ENCODE measurements at places on chromosomes 13 and 19. TPM values are rescaled to one million over a fixed set of nuclear protein-coding genes. Genes with fewer than 3 reads are reported as not detected.
A peak's percentile ranks its signal among the peaks of the same experiment; 100 is the strongest.

- no peak for DNase-seq
These were observed 825 bp downstream of the GMIP start for GRCh38 chr19:19642506-19643157.

DNA sequence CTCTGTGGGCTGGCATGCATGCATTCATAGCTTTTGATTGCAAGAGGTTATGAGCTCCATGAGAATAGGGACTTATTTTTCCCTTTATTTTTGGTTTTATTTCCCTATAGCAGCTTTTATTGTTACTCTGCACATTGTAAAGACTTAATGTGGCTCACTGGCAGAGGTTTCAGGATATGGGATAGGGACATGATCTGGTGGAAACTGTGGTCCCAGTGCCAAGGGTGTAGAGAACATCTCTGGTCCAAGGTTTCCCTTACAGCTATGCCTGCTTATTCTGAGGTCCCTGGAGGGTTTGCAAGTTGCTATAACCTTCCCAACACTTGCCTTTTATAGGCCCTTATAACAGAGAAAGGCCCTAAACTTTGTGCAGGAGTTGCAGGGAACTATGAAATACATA, 33.6 kb downstream of the LMO7 start:
- no peak for DNase-seq

- no peak for DNase-seq
These were observed 46.8 kb downstream of the CCNE1 start for GRCh38 chr19:29858621-29859020.

DNA sequence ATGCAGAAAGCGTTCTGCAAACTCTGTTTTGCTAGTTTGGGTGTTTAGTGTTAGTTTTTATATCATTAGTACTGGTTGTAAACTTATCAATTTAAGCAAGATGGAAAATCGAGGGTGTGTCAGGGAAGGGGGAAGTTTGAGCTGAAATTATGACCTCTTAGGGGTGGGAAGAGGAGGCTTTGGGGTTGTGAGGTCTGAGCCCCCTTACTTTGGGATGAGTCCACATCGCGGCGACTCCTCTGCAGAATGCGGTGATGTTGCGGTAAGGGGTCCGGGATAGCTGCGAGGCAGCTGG, 743 bp upstream of the NDUFS7 start:
- DNase-seq: no peak

DNA sequence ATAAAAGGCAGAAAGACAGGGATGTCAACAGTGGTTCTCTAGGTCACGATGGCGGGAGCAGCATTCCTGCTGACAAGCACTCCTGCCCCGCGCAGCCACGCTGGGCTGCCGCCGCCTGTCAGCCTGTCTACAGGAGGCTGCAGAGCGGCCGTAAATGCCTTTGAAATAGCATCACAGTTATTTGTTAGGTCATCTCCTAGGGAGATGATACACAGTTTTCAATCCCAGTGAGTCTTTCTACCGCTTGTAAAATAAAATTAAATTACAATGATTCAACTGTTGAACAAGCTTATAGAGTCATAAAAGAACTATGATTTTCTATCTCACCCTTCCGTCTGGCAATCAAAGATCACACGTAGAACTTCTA, 7.3 kb upstream of the SLC7A9 start:
- no peak for DNase-seq

DNA sequence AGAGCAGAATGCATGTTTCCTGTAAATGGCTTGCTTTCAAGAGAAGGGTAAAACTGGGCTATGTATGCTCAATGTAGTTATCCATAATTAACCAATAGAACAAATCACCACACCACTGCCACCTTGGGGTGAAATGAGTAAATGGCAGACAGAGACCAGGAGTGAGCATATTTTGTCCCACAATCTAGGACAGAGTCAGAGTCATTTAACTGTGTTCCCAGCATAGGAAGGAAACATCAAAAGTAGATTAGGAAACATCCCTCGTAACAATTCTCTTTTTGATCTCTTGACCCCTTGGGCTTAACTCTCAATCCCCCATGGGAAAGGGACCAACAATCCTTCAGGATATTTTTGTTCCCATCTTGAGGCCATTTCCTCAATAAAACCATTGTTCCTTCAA, 224.8 kb downstream of the NHLRC3 start:
- peak; percentile 48 for DNase-seq

DNA sequence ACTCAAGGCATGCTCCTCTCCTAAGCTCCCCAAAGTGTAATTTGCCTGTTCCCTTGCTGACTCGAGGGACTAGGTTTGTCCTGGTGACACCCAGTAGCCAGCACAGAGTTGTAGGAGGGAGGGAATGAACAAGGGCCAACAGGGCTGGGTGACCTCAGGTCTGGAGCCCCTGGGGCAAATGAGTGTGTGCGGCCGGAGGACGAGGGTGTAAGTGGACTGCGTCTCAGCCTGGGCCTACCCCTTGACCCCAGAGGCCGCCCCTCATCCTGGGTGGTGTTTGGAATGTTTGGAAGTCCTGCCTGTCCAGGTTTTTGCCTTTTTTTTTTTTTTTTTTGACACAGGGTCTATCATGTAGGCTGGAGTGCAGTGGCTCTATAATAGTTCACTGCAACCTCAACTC, 1.3 kb upstream of the ZNF653 start:
- no peak for DNase-seq

- no peak for DNase-seq
These were observed 105.6 kb upstream of the PEG3 start for GRCh38 chr19:56946159-56946558.

DNA sequence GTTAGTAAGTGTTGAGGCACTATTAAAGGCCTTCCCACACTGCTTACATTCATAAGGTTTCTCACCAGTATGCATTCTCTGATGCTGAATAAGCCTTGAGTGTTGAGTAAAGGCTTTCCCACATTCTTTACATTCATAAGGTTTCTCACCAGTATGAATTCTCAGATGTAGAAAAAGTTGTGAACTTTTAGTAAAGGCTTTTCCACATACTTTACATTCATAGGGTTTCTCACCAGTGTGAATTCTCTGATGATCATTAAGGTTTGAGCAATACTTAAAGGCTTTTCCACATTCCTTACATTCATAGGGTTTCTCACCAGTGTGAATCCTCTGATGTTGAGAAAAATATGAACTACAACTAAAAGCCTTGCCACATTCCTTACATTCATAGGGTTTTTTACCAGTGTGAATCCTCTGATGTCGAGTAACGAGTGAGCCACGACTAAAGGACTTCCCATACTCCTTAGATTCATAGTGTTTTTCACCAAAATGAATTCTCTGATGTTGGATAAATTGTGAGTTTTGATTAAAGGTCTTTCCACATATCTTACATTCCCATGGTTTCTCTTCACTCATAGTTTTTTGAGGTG, 24.2 kb downstream of the ZNF829 start:
- DNase-seq: no peak

GRCh38 chr13:67292886-67293285, 62.8 kb upstream of the PCDH9 start:
- DNase-seq: no peak

- no peak for DNase-seq
These were observed 17.4 kb downstream of the AKAP8L start for GRCh38 chr19:15401397-15401710.

- DNase-seq: no peak
These were observed 2.7 kb upstream of the ELAVL3 start for GRCh38 chr19:11483366-11484111.

GRCh38 chr19:37698216-37698615, 21.3 kb downstream of the ZNF607 start:
- no peak for DNase-seq

GRCh38 chr13:39941911-39942551, 286.6 kb downstream of the COG6 start:
- peak; percentile 7 for DNase-seq

GRCh38 chr13:99228737-99229691, 28.4 kb downstream of the UBAC2 start:
- peak; percentile 88 for DNase-seq

DNA sequence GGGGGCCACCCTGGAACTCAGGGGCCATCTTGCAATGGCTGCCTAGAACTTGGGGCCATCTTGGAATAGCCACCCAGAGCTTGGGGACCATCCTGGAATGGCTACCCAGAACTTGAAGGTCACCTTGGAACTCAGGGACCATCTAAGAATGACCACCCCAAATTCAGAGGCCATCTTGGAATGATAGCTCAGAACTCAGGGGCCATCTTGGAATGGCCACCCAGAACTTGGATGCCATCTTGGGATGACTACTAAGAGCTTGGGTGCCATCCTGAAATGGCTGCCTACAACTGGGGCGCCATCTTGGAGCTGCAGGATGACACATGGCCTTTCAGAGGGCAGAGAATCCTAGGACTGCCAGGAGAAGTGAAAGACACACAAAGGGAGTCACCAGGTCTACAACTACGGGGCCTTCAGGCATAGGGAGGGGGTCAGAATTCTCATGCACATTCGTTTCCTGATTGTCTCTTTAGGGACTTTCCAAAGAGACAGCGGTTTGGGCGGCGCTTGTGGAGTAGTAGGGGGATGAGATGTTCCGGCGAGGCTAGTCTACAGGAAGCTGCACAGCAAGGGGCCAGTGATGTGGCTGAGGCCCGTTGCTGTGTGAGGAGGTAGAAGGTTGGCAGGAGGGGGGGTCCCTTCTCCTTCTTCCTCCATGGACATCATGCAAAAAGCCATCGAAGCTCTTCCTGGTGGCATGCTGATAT, 125.0 kb downstream of the IER2 start:
- no peak for DNase-seq

DNA sequence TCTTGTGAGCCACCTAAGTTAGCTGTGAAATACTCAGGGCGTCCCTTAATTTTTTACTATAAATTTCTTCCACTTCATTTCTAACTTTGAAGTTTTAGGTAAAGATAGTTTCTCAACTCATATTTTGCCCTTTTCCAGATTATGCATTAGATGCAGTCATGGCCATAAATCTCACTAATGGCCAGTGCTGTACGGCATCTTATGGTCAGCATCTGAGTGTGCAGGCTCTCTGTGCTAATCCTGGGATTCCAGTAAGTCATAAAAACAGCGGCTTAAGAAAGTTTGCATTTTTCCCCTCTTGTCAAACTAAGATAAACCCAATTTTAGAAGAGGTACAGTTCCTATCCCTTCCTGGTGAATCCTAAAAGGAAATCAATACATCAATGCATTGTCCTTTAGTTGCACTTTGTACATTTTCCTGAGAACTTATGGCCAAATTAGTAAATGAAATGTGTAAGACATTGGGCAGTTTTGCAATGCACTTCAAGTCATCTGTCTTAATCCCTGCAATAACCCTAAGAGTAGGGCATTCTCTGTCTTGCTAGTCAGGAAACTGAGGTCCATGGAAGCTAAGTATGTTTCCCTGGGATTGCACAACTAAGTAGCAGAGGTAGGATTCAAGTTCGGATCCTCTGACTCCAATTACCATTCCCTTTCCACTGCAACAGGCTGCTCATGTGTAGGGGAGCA, 146.2 kb downstream of the DCT start:
- no peak for DNase-seq

GRCh38 chr13:72199640-72200039, 332.6 kb upstream of the DACH1 start:
- DNase-seq: no peak

DNA sequence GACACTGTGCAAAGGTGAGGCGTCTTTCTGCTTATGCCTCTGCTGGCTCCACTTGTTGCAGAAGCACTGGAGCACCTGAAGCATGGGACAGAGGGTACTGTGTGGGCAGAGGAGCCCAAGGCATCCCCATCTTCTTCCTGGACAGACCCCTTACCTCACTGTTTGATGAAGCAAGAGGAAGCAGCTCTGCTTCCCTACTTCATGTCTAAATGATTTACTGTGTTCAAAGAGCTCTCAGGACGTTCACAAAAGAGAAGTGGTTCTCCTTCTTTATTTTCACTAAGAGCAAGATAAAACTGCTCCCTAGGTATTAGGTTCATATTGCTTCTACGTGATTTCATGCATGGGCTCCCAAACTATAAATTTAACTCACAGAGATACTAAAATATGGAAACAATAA, 1635.4 kb upstream of the SLC10A2 start:
- DNase-seq: no peak

DNA sequence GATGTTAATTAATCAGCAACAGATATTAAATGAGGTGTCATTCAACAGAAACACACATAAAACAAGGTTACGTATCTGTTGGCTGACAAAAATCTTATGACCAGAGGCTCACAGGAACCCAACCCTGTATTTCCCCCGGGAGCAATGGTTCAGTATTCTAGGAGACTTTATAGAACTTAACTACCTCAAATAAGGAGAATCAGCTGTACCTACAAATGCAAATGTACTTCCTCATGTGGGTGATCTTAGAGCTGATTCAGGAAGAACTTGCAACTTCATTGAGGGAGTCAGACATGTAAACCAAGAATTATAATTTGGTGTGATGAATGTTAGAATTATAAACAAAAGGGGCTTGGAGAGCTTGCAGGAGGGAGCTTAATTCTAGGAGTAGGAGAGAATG, 20.1 kb downstream of the FGF9 start:
- DNase-seq: no peak

DNA sequence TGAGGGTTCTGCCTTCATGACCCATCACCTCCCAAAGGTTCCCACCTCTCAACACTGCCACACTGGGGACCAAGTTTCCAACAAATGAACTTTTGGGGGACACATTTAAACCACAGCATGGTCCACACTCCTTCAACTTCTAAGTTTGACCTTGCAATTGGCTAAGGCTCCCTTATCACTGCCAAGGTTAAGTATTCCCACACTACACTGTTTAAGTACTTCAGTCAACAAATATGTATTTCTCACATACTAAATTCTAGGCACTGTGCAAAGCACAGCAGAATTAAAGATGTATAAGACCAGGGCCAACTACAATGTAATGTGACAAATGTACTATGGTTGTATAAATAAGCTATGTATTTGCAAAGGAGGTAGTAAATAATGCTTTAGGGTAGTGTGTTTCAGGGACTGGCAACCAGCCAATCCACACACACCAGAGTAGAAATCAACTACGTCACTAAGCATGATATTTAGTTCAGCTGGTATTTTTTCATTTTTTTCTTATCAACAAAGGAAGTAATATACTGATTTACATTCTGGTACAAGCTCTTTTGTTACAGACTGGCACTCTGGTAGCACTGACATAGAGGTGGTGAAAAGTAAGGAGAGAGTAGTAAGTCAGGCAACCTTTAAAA, 12.2 kb downstream of the NUFIP1 start:
- DNase-seq: no peak

S1PR5 gene
- not detected for total RNA-seq

SPACA7 gene
- total RNA-seq: not detected

VN1R4 gene
- total RNA-seq: not detected

ZAR1L gene
- total RNA-seq: not detected

ANGPTL4 gene
- 17.2 TPM for total RNA-seq

PTBP1 gene
- 67.7 TPM for total RNA-seq

CCDC169 gene
- 3.3 TPM for total RNA-seq

EEF1AKMT1 gene
- total RNA-seq: 8.8 TPM

ZIC2 gene
- not detected for total RNA-seq

CEACAM3 gene
- total RNA-seq: not detected

Data from renal cortical epithelial cell (primary cell).